ENCODE measurements at places on chromosomes 6 and 20.
A peak's percentile ranks its signal among the peaks of the same experiment; 100 is the strongest.

- DNase-seq: no peak
Observed at GRCh38 chr6:56734335-56734734, 91.6 kb upstream of the DST start.

GRCh38 chr6:71510057-71510713 lies 221.6 kb downstream of the OGFRL1 start:
- DNase-seq: peak; percentile 45

- no peak for DNase-seq
Observed at GRCh38 chr20:1696521-1697209, 39.1 kb upstream of the SIRPG start.

DNA sequence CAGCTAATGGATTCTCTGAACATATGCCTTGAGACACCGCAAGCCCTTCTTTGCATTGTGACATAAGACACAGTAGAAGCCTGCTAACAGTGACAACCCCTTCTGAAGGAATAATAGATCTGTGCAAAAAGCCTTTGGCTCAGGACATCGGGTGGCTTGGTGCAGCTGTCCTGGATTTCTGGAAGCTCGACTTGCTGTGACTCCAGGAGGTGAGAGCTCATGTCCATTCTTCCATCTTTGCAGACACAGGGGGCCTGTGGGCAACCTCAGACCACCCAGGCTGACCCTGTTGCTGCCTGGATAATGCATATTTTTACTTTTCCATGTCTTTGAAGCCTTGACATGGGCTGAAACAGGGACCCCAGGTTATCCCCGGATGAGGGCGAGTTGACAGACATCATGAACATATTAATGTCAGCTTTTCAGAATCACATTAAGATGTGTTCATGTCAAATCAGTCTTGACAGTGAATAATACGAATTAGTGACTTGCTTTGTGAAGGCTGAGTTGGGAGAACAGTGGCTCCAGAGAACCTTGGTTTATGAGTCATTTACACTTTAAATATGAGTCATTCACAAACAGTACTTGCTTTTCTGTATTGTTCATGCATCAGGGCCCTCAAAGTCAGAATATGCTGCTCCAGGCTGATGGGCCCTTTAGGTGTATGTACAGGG lies 66.8 kb upstream of the IYD start:
- no peak for DNase-seq

DNA sequence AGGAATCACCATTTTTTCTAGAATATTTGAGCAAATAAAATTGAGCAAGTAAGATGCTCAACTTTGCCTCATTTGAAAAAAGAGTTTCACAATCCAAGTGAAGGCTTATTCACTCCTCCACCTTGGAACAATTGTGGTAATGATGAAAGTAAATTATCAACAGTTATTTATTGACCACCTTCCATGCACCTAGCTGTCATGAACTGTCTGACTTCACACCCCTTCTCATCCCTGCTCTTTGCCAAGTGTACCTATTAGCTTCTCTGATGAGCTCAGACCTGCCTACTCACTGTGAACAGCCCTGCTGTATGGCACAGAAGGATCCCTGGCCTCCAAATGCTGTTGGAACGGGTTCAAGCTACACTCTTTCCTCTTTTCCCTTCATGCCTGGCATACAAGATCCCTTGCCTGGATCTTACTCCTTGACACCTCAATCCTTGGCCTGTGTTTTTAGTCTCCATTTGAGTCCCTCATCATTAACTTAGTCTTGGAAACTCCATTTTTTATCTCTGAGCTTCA lies 99.0 kb upstream of the PREP start:
- DNase-seq: no peak

DNA sequence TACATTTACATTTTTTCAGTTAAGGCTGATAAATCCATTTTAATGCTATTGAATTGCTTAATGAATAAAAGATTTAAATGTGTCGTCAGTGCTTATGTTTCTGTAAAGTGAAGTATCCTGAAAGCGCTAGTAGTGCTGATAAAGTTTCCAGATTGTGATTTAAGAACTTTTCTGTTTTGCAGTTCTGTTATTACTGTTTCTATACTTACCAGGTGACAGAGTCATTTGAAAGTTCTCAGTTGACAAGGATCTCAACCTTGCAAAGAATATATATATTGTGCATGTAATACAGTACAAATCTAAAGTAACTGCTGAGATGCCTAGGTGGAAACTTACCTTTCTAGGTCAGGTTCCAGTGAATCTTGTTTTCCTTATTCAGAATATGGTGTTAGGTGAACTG lies 201.8 kb downstream of the ARID1B start:
- DNase-seq: no peak

GRCh38 chr20:25247000-25247517 lies 826 bp upstream of the PYGB start:
- DNase-seq: peak; percentile 58

- no peak for DNase-seq
Observed at GRCh38 chr6:108566406-108566805, 5.7 kb downstream of the FOXO3 start.

DNA sequence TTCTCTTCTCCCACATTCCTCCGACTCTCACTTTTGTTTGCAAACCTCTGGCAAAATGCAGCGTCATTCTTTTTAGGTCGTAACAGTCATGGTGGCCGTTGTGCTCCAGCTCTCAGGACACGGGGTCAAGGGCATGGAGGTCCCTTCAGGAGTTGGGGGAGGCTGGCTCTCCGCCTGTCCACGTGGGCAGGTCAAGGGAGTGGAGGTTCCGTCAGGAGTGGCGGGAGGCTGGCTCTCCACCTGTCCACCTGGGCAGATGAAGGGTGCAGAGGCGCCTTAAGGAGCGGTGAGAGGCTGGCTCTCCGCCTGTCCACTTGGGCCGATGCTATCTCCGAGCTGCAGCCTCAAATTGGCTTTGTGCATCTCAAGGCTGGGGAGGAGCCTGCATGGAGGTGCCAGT lies 98.0 kb downstream of the ERMARD start:
- DNase-seq: no peak

GRCh38 chr6:154885214-154885613 lies 109.9 kb upstream of the TIAM2 start:
- no peak for DNase-seq

GRCh38 chr6:158805698-158806377 lies 13.3 kb downstream of the EZR start:
- no peak for DNase-seq

GRCh38 chr20:3340443-3340842 lies 67.0 kb downstream of the DNAAF9 start:
- no peak for DNase-seq

GRCh38 chr20:37379967-37380828 lies 34.3 kb downstream of the SRC start:
- DNase-seq: no peak

DNA sequence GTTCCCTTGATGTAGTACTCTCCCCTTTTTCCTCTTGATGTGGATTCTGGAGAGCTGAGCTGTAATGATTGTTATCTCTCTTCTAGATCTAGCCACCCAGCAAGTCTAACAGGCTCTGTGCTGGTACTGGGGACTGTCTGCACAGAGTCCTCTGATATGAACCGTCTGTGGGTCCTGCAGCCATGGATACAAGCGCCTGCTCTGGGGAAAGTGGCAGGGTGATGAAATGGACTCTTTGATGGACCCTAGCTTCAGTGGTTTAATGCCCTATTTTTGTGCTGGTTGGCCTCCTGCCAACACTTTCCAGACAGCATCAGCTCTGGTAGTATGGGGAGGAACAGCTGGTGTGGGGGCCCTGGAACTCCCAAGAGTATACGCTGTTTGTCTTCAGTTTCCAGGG lies 216.3 kb downstream of the ADGRG6 start:
- DNase-seq: no peak

DNA sequence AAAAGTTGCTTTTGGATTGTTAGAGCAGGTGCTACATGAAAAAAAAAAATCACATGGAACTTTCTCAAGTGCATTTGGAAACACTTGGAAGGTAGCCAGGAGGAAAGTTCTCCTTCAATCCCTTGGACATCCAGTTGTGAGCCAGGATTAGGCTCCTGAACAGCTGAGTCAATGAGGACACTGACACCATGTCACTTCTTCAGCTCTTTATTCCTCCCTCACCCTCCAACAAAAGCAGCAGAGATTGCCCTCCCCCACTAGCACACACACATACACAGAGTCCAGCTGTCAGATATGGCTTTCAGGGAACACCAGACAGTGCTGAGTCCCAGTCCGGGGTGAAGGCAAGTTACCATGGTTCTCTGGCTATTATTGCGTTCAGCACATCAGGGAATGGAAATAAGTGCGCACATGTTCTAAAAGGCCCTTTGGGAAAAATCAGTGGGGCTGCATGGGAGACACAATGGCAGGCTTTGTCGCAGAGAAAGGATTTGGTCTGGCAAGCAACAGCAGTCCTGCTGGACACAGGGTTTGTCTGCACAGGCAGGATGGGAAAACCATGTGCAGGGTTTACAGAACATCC lies 124.7 kb upstream of the MARCKS start:
- peak; percentile 89 for DNase-seq

DNA sequence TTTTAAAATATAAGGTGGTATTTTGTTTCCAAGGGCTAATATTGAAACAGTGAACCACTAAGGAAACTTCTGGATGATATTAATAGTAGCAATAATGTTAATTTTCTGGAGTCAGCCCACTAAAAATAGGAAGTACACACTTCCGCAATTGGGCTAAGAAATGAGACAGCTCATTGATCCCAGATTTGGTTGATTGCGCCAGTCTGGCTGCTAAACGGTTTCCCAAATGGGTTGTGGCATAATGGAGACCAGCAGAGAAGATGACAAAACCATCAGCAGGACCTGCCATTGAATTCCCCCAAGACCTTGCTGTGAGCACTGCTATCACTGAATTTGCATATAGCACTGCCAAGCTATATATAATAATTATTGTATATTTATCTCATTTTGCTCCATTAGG lies 71.2 kb upstream of the SGK1 start:
- no peak for DNase-seq

- peak; percentile 76 for DNase-seq
Observed at GRCh38 chr6:1396952-1397868, 7.8 kb downstream of the FOXF2 start.

DNA sequence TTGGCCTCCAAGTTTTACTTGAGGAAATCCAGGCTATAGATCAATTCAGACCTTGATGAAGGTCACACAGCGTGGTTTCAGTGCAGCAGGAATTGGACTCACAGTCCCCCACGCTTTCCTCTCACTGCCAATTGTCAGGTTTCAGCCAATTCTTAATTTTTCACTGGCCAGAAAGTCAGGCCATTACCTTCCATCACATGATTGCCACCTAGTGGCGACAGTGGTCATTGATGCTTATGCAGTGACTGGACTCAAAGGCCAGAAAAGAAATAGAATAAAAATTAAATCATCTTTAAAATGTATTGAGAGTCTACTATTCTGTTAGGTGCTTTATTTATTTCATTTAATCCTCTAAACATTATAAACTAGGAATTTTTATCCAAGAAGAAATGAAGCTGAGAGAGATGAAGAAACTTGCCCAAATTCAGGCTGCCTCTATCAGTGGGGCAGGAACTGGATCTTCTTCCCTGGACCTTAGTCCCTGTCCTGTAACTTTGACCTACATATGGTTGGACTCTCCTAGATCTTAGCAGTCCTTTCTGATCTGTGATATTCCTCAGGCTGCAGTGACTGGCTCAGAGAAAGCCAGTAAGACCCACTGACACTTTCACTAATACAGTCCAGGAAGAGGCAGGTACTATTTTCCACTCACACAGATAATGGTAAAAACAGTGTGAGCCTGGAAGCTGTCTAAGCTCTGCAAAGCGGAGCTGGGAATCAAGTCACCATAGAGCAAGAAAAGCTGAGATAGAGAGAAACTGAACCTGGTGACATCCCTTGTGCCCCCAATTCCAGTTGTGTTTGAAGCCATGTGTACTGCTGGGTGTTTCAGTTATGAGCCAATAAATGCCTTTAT lies 133.3 kb downstream of the ELOVL4 start:
- peak; percentile 83 for DNase-seq

GRCh38 chr6:70315079-70315751 lies 12.3 kb upstream of the COL9A1 start:
- DNase-seq: no peak

DNA sequence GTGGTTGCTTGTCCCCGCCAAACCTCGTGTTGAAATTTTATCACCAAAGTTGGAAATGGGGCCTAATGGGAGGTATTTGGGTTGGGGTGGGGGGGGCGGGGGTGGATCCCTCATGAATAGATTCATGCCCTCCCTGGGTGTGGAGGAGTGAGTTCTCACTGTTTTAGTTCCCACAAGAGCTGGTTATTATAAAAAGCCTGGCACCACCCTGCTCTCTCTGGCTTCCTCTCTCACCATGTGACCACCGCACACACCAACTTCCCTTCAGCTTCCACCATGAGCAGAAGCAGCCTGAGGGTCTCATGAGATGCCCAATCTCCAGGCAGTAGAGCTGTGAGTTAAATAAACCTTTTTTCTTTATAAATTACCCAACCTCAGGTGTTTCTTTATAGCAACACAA lies 111.3 kb downstream of the PRDM1 start:
- no peak for DNase-seq

- DNase-seq: peak; percentile 94
Observed at GRCh38 chr6:26055719-26056582, 31.3 kb upstream of the HFE start.

DNA sequence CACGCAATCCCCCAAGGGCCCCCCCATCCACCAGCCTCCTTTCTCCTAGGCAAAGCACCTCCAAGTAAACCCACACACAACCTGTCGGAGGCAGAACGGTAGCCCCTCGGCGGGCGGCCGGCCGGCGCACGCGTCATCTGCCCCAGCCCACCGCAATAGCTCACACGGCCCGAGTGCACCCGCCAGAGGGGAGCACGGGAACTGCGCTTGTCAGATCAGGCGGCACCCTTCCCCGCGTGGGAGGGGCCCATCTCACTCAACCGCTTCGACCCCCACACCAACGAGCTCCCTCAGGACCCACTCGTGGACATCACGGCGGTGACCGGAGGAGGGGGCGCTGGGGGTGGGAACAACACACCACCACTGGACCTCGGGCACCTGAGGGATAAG lies 767.9 kb upstream of the DEFB115 start:
- no peak for DNase-seq

DNA sequence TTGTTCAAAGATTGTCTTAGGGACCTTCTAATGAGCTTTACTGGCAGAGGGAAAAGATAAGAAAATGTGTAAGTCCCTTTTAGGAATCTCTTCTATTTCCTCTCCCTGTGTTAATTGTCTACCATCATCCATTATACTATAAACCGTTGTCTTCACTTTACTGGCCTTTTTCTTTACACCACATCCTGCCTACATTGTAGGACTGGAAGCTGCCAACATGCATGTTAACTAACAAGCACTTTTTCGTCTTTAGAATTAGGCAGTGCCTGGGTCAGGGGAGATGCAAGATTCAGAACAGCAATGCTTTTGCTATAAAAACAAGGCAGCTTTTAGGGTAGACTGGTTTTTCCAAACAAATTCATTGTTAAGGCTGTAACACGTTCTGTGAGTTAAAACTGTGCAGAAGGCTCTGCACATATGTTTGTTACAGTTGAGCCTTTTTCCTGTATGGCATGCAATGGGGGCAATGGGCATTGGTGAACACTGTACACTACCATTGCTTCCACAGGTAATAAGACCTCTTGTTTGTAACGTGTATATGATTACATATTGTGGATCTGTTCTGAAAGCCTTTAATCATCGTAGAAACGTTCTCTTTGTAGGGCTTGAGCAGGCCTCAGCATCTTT lies 10.9 kb upstream of the PKIG start:
- DNase-seq: no peak

- DNase-seq: peak; percentile 26
Observed at GRCh38 chr20:4573564-4574355, 147.9 kb upstream of the PRND start.

Data from right hindlimb (tissue), 1 donor.